CD4-positive, alpha-beta T cell treated with Interleukin-6 at 100 ng/mL for 8 hours (primary cell): ENCODE measurements at places on chromosomes 3 and 15.

- DNase-seq, result no peak
Observed at GRCh38 chr3:42405857-42406256, 4.6 kb downstream of the LYZL4 start.

DNA sequence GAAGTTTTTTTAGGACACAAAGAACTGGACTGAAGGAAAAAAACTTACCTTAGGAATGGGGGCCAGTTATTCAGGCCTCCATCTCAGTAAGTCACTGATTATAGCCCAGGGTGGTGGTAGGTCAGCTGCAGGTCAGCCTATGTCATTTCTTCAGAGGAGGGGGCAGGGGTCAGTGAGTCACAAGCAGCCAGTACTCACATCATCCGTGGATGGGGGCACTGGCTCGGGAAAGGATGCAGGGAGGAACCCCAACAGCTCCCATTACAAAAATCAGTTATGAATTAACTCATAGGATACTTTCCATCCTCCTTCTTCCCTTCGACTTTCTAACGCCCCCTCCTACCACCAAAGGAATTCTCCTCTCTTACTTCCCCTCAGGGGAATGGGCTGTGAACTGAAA, 578.3 kb downstream of the PDCD6IP start:
- DNase-seq, result no peak

DNA sequence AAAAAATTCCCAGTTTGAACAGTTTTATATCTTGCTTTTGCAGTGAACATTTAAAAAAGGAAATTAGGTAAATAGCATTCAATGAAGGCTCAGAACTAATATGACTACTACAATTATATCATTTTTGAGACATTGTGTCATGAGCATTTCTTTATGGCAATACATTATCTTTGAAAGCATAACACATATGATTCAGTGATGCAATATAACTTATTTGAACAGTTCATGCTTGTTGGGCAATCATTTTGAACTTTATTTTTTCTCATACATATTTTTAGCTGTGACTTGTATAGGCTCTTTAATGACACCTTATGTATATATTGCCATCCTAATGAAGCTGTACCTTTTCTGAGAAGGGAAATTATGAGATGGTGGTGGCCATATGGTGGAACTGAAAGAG, 828.6 kb upstream of the NR2F2 start:
- no peak for DNase-seq

DNA sequence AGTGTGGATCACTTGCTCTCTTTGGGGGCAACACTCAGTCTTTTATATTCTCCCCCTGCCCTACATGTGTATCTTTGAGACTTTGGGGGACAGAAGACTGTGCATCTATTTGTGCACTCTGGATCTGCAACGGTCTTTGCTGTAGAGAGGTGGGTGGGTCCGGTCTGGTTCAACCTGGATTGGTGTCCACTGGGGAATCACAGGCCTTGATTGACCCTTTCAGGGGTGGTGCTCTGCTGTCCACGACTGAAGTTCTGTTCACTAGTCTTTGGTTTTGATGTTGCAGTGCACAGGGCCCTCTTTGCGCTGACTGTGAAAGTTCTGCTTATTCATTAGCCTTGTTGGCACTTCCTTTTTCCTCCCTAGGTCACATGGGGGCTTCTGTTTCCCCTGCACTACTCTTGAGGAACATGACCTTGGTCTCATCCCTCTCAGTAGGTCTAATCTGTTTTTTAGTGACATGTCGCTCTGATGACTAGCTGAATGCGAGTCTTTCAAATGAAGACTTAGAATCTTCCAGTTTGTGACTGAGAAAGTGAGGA, 284.2 kb downstream of the SV2B start:
- no peak for DNase-seq

DNA sequence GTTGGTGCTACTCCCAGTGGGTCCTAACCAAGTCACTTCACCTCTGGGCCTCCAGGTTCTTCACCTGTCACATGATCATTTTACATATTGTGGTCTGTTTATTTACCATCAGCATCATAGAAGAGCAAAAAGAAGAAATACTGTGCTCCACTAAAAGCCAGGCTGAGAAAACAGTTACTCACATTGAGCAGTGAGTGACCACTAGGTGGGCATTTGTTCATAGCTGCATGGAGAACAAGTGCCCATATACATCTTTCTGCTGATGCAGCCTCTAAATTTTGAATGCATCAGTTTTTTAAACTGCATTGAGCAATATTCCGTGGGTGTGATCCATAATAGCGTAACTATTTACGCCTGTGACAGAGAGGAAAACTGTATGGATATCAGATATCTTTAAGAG, 76.2 kb downstream of the DCUN1D1 start:
- DNase-seq, result no peak

GRCh38 chr3:81744366-81744765, 17.1 kb downstream of the GBE1 start:
- DNase-seq, result no peak

- no peak for DNase-seq
Observed at GRCh38 chr3:124619887-124620599, 110.2 kb upstream of the UMPS start.
